ENCODE measurements at places on chromosomes 11 and 22.

GRCh38 chr11:36492724-36493304 lies 17.3 kb downstream of the TRAF6 start:
- no peak for DNase-seq

DNA sequence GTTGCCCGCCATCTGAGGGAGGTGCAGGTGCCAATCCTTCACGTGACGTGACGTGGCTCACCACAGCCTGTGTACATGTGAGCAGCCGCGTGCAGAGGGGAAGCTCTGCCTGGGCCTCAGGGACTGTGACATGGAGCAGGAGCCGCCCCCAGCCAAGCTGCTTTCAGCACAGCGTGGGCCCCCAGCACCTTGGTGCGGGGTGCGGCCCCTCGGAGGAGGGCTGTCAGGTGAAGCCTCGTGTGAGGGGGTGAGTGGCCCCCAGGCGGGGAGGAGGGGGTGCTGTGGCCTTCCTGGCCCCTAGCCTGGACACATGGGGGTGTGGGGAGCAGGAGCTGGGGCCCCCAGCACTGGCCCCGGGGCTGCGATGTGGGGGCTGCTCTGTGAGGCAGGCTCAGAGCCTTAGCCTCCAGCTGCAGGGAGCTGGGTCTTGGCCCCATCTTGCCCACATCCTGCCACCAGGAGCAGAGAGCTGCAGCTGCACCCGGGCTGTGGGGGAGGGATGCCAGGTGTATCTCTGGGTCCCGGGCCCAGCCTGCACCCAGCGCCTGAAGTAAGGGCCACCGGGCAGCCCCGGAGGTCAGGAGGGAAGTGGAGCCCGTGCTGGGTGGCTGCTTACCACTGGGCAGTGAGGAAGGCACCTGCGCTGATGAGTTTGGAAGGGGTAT lies at the start of gene ADORA2A:
ADORA2A (plus strand) TSS at position 100 of the 665 bp plus-strand sequence. CDS start 5,806 bp downstream, outside the sequence.
- DNase-seq: no peak

DNA sequence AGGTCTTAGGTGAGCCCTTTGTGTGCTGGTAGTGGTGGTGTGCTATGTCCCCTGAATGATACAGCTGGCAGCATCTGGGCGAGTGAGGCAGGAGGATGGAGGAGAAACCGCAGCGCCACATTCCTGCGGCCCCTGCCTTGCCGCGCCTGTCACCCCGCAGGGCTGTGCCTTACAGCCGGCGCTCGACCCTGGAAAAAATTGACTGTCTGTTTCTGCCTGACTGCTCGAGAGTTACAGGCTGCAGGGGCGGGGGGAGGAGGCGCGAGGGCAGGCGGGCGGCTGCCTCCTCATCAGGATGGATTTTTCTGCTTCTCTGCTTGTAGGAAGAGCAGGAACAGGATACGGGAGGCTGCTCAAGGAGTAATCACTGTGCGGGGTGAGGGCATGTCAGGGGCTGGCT lies 443.4 kb downstream of the MIAT start:
- DNase-seq: no peak

GRCh38 chr11:133968300-133968699 lies 11.5 kb upstream of the IGSF9B start:
- DNase-seq: no peak

- DNase-seq: no peak
These were observed 448.3 kb downstream of the INSC start for GRCh38 chr11:15563054-15563453.

- no peak for DNase-seq
These were observed 249.1 kb upstream of the TBCEL start for GRCh38 chr11:120774591-120775386.

DNA sequence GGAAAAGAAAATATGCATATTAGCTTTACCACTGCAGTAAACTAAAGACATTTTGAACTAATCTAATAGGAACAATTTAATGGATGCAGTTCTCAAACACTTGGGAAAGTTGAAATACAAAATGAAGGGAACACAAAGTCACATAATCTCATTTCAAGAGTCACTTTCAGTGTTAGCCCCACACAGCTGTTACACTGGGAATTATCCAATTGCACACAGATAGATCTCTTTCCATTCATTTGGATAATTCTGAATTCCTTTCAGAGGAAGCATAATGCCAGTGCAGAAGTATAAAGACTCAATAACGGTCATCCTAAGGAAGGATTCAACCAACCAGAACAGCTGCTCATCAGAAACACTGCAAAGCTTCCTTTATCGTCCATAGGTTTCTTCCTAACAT lies 173.3 kb downstream of the GRIA4 start:
- no peak for DNase-seq

GRCh38 chr11:2136209-2136951 lies 2.8 kb downstream of the IGF2 start:
- no peak for DNase-seq

GRCh38 chr22:36797911-36798673 lies 18.7 kb downstream of the PVALB start:
- DNase-seq: no peak

DNA sequence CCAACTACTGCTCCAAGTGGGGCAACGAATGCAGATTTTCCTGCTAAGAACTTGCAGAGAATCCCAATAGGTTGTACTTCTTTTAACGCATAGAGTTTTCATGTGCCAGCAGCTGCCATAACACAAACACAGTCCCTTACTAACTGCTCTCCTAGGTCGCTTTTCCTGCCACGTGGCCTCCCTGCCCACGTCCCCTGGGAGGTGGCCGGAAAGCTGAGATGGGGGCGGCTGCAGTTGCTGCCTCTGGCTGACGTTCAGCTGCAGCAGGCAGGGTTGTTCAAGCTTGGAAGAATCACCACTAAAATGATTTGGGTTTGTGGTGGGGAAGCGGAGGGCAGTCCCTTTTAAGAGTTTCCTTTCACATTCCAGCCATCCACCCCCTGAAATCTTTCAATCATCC lies 39.3 kb downstream of the ZNF202 start:
- no peak for DNase-seq

DNA sequence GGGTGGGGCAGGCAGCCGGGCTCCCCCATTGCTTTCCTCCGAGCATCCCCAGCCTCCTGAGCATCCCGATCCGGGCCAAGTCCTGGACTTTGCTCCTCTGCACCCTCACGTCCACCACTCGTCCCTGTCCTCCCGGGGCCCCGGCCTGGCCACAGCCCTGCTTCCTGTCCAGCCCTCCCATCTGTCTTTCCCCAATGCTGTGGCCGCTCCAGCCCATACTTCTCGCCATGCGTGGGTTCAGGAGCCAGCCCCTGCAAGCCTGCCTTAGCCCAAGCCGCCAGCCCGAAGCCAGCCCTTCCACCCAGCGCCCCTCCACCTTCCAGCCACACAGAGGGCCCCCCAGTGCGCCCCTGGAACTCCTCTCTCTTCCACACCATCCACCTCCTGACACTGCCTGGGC lies 23.8 kb downstream of the MRPL23 start:
- no peak for DNase-seq

- no peak for DNase-seq
These were observed 1.7 kb downstream of the CAPRIN1 start for GRCh38 chr11:34053161-34053686.

DNA sequence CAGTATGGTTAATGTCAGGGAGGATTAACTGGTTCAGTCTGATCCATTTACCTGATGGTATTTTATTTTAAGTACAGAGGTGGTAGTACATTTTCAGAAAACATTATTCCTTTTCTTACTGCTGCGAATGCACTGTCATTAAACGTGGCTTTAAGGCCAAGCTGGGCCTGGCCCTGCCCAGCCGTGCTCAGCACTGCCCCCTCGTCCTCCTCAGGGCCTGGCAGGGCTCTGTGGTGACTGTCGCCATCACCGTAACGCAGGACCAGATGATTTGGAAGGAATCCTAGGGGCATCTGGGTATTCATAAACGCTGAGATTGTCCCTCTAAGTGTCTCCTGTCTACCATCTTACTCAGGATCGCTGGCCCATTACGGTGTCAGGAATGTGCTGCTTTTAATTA lies 302.0 kb downstream of the TBC1D22A start:
- no peak for DNase-seq

DNA sequence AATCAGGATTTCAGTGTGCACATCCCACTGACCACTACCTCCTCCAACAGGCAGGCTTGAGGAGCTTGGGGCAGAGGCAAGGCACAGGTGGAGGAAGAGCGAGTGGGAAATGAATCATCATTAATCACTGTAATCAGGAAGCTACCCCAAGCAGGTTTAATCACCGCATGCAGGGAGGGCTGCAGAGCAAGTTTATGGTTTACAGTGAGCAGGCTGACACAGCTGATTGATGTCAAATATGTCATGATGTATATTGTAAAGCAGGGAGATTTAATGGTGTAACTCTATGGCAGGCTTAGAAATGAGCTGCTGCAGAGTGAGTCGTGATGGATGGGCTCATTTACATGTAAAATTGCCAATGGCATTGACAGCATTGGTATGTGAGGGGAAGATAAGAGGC lies 441.0 kb downstream of the NTM start:
- DNase-seq: peak; percentile 4

- DNase-seq: no peak
These were observed 3.6 kb downstream of the CCDC85B start for GRCh38 chr11:65894034-65894591.

GRCh38 chr11:12433571-12434324 lies 56.4 kb downstream of the PARVA start:
- DNase-seq: no peak

DNA sequence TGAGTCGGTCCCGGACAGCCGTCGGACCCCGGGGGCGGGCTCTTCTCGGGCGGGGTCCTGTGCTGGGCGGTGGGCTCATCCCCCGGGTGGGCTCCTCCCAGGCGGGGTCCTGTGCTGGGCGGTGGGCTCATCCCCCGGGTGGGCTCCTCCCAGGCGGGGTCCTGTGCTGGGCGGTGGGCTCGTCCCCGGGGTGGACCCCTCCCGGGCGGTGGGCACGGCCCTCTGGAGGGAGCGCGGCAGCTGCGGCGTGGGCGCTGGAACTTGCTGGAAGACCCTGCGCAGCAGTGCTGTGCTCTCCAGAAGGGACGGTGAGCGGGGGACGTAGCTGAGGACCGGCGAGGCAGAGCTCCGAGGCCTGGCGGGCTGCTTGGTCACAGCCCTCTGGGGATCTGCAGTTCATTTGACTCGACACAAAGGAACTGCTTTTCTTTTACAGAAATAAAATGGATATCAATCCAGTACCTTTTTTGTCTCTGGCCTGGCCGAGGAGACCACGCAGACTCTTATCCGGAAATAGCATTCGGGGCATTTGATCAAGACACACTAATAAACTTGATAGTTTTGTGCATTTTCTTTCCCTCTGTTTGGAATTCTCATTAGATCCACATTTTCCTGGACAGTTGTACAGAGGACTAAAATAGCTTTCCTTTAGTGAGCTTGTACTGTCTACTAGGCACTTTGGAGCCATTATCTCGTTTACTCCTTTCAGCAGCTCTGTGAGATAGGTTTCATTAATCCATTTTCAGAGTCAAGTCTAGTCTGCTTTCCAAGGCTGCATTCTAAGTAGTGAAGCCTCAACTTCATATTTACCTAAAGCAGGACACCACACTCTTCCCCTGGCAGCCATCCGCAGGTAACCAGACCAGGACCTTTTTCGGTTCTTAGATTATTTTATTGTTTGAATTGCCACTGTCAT lies 812 bp downstream of the JAM3 start:
- no peak for DNase-seq

DNA sequence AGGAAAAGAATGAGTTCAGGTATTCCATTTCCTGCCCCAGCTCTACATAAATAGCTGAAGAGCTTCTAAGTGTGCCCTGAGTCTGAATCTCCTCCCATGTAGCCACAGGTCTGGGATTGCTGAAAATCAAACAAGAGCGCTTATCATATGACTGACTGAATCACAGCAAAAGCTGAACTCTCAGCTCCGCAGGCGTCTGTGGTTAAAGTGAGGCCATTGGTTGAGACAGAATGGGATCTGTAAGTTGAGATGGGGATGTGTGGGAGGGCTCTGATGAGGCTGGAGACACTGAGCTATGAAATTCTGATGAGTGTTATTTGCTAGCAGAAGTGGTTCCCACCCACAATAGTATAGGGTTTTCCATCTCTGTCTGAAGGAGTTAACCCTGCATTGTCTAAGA lies 637.0 kb downstream of the OPCML start:
- DNase-seq: no peak

- no peak for DNase-seq
These were observed 69.2 kb downstream of the MN1 start for GRCh38 chr22:27732391-27732790.

DNA sequence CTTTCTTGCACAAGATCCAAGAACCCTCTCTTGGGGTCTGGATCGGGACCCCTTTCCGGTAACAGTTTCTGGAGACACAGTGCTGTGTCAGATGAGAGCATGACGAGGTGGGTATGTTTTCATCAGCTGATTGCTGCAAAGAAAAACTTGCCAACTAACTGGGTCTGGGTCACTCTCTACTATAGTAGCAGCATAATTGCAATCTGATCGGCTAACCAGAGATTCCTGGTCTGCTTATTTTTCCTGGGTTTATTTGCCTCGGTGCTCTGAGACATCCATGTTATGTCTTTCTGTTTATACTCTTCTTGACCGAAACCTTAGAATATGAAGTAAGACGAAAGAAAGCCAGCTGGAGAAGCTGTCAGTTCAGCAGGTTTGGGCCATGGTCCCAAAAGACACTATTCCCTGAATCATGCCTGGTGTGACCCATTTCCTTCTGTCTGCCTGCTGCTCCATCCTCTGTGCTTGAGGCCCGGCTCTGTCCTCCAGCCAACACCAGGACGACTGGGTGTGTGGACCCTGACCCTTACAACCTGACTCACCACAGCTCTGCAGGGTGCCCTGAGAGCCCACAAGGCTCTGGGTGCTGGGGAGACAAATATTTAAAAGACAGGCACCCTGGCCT lies 24.1 kb upstream of the CLMP start:
- no peak for DNase-seq

GRCh38 chr22:47750086-47750485 lies 987.6 kb downstream of the TBC1D22A start:
- no peak for DNase-seq

GRCh38 chr11:16959602-16960001 lies 54.6 kb downstream of the PLEKHA7 start:
- no peak for DNase-seq

DNA sequence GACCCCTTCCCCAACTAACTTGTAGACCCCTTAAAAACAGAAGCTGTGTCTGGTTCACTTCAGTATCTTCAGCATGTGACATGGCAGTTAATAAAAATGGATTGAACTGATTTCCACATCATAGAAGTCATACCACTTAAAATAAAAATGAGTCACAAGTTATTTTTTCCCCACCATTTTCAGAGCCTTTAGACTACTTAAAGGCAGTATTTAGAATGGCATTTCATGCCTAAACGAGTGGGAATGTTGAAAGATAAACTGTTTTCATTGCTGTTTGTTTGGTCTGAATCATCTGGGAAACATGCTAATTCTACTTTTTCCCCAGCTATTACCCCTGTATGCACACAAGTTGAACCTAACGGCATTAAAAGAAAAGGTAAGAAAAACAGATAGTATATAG lies 324.0 kb downstream of the RAB38 start:
- DNase-seq: no peak

GRCh38 chr11:9142732-9143131 lies 51.3 kb upstream of the SCUBE2 start:
- no peak for DNase-seq

- no peak for DNase-seq
These were observed 14.8 kb upstream of the TPBGL start for GRCh38 chr11:75225794-75226193.

DNA sequence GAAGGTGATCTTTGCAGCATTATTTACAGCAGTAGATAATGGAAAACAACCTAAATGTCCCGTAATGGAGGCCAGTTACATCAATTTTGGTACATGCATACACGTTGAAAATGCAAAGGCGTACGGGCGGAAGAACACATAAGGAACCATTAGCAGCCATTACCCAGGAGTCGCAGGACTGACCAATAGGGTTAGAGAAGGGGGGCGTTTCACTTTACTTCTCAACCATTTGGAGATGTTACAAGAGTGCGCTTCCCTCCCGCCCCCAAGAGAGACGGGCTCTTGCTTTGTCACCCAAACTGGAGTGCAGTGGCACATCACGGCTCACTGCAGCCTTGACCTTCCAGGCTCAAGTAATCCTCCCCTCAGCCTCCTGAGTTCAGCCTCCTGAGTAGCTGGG lies 52.8 kb upstream of the SLC35C1 start:
- DNase-seq: no peak

Data from keratinocyte (primary cell).